ENCODE measurements at places on chromosomes 7 and 10.

DNA sequence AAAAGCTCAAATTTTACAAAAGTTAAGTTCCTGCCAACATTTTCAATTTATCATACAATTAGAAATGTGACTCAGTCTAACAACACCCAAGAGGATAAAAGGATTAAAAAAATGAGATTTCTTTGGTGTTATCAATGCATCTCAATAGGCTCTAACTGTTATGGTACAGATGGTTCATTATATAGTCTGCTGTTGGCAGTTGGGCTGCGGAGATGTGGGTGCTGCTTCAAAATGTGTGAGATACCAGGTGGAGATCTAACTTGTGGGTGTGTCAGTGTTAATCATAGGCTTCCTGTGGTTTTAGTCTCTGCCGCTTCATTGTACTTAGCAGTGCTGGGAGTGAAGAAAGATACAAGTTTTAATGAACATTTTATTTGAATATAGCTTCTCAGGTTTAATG, 231.2 kb downstream of the EXOC4 start:
- no peak for DNase-seq

GRCh38 chr7:101718363-101719122, 89.4 kb upstream of the MYL10 start:
- DNase-seq: no peak

DNA sequence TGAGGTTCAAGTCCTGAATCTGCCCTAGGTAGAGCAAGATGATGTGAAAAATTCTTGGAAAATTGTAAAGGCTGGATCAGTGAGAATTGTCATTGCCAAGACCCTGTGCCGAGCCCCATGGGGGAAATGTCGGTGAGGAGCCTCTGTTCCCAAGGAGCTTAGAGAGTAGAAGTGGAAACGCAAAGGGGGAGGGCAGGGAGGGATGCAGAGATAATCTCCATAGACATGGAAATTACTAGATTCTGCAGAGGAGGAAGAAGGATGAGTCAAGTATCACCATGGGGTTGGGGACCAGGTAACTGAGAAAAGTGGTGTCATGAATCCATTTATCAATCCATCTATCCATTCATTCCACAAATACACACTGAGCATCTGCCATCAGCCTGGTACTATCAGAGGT, 26.0 kb downstream of the DUSP5 start:
- no peak for DNase-seq

DNA sequence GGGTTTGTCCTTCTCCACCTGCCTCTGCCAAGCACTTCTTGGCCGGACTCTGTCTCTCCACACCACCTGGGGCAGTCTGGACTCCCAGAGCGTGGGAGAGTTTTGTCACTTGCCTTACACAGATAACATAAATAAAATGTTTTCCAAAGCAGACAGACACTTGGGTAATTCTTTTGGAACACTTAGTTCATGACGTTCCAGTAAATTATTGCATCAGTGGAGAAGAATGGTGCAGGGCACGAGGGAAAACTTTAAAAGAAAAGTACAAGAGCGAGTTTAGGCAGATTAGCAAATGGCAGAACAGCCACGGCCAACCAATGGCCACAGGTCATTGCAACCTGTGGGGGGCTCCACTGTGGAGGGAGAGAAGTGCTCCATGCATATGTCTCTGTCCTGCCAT, 170.6 kb upstream of the GRB10 start:
- DNase-seq: no peak

DNA sequence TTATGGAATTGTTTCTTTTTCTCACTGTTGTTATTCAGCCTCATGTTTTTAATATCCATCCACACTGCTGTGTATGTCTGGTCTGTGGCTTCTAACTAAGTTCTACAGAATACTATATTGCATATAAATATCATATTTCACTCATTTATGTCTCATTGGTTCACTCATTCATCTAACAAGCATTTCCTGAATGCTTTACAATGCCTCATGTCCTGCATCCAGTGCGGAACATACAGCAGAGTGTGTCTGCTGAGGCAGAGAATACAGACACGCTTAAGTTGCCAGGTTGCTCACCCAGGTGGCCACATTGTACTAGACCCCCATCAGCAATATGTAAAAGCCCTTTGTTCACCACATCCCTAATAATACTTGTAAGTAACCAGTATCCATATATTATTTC, 111.8 kb upstream of the CNTNAP2 start:
- peak; percentile 43 for DNase-seq

- DNase-seq: no peak
Measured at GRCh38 chr10:70479626-70480238, 1.2 kb downstream of the PALD1 start.

GRCh38 chr10:118827053-118827452, 72.3 kb upstream of the CACUL1 start:
- no peak for DNase-seq

Data from fibroblast of skin of abdomen (primary cell).